ENCODE measurements at places on chromosomes 7 and 10.
A peak's percentile ranks its signal among the peaks of the same experiment; 100 is the strongest.

GRCh38 chr10:76643511-76643911, 994.1 kb downstream of the KCNMA1 start:
- DNase-seq: no peak

DNA sequence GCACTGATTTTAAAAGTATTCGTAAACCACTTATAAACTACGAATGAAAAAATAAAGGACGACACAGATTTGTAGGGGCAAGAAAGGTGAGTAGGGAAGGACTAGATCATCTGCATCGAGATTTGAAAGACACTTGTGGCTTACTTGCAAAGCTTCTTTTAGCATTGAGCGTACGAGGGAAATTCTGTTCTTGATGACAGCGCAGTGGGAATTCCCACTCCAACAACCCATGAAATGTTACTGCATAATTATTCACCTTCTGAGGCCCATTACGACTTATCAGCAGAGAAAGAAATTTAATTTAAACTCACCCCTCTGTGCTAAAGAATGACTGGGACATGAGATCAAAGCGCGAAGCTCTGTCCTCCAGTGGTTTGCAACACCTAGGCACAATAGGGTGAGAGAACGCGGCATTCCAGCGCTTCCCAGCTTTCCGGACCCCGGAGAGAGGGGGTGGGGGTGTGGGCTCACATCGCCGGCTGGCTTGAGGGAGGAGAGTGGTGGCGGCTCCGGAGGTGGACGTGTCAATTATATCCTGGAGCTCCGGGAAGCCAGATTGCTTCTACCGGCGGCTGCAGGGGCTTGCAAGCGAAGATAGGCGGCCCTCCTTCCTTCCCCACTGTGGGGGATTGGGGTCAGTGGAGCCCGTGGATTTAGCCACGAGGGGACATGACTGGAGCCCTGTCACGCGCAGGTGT, 10.3 kb downstream of the SP8 start:
- no peak for DNase-seq

DNA sequence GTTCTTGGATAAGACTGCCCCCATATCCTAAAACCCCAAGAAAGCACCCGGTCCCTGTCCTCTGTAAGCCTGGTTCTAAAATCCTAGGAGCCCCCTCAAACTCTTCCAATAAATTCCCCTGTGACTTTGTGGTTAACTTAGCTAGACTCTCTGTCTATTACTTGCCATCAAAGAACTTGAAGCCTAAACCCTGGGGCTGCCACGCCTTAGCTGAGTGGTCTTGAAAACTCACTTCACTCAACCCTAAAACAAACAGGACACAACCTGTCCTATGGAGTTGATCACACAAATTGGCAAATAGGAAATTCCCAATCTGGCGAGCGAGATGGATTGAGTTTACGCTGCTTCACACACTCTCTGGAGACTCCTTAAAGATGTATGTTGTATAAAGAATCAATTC, 191.4 kb upstream of the SVIL start:
- DNase-seq: no peak

- DNase-seq: no peak
Observed at GRCh38 chr10:15155978-15156656, 12.4 kb downstream of the NMT2 start.

GRCh38 chr10:121928528-121928884, 675 bp upstream of the ATE1 start:
- DNase-seq: no peak

- no peak for DNase-seq
Observed at GRCh38 chr7:3217166-3217565, 83.9 kb upstream of the SDK1 start.

- DNase-seq: no peak
Observed at GRCh38 chr7:48414011-48414732, 242.9 kb downstream of the ABCA13 start.

- no peak for DNase-seq
Observed at GRCh38 chr10:24840784-24841183, 111.6 kb downstream of the PRTFDC1 start.

DNA sequence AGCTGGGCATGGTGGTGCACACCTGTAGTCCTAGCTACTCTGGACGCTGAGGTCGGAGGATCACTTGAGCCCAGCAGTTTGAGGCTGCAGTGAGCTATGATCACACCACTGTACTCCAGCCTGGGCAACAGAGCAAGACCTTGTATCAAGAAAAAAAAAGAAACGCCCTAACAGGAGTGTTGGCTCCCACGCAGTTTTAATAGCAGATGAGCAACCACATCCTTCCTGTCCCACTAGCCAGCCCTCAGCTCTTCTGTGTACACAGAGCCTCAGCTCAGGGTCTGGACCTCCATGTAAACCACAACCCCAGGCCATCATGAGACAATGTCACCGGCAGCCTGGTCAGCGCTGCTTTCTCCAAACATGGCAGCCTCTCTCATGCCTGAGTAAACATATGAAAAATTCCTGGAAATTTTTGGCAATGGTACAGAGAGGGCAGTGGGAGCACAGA, 108.2 kb downstream of the PIP4K2A start:
- DNase-seq: no peak

GRCh38 chr7:82755705-82756551, 312.4 kb upstream of the CACNA2D1 start:
- no peak for DNase-seq

DNA sequence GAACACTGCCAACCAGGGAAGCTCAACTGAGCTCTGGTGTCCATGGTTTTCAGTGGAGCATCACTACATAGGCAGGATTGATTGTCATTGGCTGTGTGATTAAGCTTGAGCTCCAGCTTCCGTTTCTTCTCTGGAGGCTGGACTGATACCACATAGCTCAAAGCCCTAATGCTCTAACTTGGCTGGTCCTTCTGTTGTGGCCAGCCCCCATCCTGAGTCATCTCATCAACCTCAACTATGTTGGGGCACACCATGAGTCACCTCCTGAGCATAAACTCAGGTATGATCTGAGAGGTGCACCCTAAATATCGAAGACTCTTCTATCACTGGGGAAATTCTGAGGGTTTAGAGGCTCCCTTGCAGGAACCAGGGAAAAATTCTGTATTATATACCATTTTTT, 114.5 kb upstream of the INHBA start:
- no peak for DNase-seq

- DNase-seq: no peak
Observed at GRCh38 chr7:98234429-98235147, 17.4 kb downstream of the TECPR1 start.

DNA sequence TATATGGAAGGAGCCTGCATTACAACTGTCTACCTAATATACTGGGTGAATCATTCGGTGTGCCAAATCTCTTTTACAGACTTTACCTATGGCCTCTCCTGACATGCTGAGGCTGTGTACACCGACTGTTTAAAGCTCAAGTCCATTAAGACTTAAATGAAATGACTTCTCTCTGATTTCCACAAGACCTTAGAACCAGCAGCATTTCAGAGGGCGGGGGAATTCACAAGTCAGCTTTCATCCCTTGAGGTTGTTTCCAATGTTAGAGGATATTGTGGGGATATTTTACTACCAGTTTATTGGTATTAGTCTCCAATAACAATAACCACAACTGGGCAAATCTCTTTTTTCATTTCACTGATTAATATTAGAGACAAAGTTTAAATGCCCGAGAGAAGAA, 87.1 kb upstream of the IKZF1 start:
- no peak for DNase-seq

DNA sequence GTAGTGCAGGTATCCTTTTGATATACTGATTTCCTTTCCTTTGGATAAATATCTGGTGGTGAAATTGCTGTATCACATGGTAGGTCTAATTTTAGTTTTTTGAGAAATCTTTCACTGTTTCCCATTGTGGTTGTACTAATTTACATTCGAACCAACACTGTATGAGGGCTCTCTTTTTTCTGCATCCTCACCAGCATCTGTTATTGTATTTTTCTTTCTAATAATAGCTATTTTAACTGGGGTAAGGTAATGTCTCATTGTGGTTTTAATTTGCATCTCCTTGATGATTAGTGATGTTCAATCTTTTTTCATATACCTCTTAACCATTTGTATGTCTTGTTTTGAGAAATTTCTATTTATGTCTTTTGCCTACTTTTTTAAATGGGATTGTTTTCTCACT, 335.4 kb upstream of the MTPN start:
- no peak for DNase-seq

- DNase-seq: no peak
Observed at GRCh38 chr7:40746841-40747556, 612.2 kb downstream of the SUGCT start.

GRCh38 chr10:49187950-49188761, at the start of gene TMEM273:
Gene TMEM273 (minus strand): TSS chr10:49188391. CDS start chr10:49188336, 55 bp downstream.
- DNase-seq: peak; percentile 70

- DNase-seq: no peak
Observed at GRCh38 chr10:650886-651615, 38.4 kb downstream of the DIP2C start.

DNA sequence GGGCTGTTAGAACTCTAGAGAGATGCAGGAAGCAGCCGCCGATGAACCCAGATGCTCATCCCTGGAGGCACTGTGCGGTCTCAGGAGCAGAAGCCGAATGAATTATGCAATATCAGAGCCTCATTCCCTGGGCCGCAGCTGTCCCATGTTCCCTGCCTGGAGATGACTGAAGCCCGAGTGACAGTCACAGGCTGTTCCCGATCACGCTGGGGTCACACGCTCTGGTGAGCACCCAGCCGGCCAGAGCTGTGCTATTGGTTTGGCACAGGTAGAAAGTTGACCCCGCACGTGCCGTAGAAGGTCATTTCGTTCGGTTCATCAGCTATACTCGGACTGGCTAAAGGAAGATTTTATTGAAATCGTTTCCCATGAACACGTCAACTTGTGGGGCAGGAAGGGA, 140.5 kb upstream of the SH2B2 start:
- no peak for DNase-seq

GRCh38 chr7:20330239-20330927, at the start of gene ITGB8:
Gene ITGB8 (plus strand): TSS chr7:20330900. CDS start chr7:20331807, 907 bp downstream.
- peak; percentile 92 for DNase-seq

- no peak for DNase-seq
Observed at GRCh38 chr10:124392626-124393342, 25.9 kb downstream of the OAT start.

DNA sequence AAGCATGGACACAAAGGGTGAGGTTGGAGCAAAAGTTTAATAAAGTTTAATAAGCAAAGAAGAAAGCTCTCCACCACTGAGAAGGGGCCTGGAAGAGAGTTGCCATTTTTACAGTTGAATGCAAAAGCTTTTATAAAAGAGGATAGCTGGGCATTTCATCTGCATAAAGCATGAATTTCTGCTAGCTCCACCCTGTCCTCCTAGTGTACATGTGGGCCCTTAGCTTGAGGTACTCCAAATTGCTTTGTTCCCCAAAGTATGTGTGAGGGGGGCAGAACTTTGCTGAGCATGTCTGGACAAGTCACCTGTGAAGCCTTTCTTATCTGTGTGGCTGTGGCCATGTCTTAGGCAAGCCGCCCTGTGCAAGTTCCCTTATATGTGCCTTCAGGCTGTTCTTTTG, 22.6 kb upstream of the CROT start:
- DNase-seq: no peak

DNA sequence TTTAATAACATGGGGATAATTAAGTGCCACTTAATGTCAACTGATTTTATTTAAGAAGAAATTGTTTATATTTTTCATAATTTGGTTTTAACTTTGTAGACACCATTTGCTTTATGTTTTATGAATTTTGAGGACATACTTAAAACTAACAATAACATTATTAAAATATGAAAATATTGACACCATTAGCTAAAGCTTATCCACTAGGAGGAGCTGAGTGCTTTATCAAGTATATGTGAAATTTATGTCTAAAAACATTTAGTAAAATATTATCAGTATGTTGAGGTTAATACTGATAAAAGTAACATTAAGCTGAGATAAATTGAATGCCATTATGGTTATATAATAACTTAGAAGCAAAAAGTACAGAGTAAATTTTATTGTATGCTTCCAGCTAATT, 622.1 kb downstream of the ARL4A start:
- DNase-seq: no peak

- no peak for DNase-seq
Observed at GRCh38 chr10:88120075-88120474, 256.6 kb downstream of the PTEN start.

DNA sequence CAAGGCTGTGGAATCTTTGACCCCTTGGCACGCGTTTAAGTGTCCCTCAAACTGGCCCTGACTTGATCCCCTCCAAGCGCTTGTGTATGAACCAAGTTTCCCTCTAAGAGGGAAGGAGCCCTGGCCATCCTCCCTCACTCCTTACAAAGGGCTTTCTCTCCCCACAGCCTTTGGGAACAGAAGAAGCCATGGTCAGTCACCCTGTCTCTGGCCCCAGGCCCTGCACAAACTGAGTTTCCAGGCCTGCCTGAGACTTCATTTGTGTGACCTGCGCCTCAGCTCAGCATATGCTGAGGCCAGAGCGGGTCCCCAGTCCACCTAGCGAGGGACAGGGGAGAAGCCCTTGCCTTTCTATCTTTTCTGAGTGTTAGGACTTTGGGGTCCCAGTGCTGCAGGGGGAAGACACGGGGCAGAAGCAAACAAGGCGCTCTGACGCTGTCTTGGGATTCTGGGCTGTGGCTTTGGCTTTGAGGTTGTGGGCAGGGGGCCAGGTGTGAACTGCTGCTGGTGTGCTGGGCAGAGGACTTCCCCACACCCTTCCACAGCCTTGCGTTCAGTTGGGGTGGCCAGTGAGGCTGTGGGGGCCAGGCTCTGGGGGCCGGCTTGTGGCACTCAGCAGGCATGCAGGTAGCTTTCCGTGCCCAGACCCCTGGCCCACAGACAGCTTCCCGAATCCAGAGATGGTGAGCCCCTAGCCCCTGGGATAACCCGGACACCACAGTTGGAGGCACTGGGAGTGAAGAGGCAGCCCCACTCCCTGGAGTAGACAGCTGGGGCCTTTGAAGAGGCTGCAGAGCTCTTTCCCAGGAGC, 1.5 kb downstream of the RET start:
- DNase-seq: no peak

DNA sequence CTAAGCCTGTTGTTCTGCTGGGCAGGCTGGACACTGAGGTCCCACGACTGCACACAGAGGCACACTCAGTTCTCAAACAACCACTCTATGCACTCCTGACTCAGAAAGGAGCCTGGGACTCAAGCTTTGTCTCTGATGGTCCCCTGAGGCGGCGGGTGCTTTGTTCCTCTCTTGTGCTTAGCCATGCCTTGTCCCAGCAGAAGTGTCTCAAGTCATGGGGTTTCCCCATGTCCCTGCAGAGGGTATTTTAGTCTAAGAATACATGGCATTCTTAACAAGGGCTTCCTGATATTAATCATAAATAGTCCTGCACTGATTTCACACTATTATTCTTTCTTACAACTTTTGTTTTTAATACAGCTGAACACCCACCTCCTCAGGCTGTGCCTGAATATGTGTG, 72.5 kb downstream of the CXCL12 start:
- no peak for DNase-seq
